HepG2 (cell line): ENCODE measurements at places on chromosomes 5 and 9. TPM values are rescaled to one million over a fixed set of nuclear protein-coding genes. Genes with fewer than 3 reads are reported as not detected.

The SNX18 gene
- total RNA-seq, result 6.0 and 6.2 TPM in 2 replicates

The MPDZ gene
- 11.1 and 14.7 TPM in 2 replicates for total RNA-seq

The KCNT1 gene
- total RNA-seq, result not detected in 2 replicates

The PCAT7 gene
- total RNA-seq, result 2.3 and 3.2 TPM in 2 replicates

The RGS7BP gene
- total RNA-seq, result not detected in 2 replicates

The HSPB3 gene
- total RNA-seq, result not detected in 2 replicates

The SNCAIP gene
- total RNA-seq, result not detected in 2 replicates

The RC3H2 gene
- 36.4 and 42.5 TPM in 2 replicates for total RNA-seq

The DOCK8 gene
- 0.38 and 0.63 TPM in 2 replicates for total RNA-seq

The DENND1A gene
- total RNA-seq, result 14.8 and 15.6 TPM in 2 replicates

The SLC9A3 gene
- 1.2 and 1.8 TPM in 2 replicates for total RNA-seq

The PRRT1B gene
- not detected in 2 replicates for total RNA-seq

The PDCD1LG2 gene
- not detected in 2 replicates for total RNA-seq

The NELFB gene
- total RNA-seq, result 38.7 and 45.8 TPM in 2 replicates

The OR1Q1 gene
- not detected in 2 replicates for total RNA-seq

The CCL27 gene
- not detected in 2 replicates for total RNA-seq

The NSA2 gene
- 101 and 157 TPM in 2 replicates for total RNA-seq

The PCDHA1 gene
- total RNA-seq, result not detected in 2 replicates

The MYORG gene
- 14.3 and 22.4 TPM in 2 replicates for total RNA-seq

The LIX1 gene
- not detected in 2 replicates for total RNA-seq

The OR1J2 gene
- not detected in 2 replicates for total RNA-seq

The PCDHGB7 gene
- 0.07 and 0.18 TPM in 2 replicates for total RNA-seq

The SECISBP2 gene
- total RNA-seq, result 32.4 and 32.9 TPM in 2 replicates

The ADAMTS6 gene
- 0.93 and 3.1 TPM in 2 replicates for total RNA-seq

The TRMT10B gene
- 3.1 and 3.3 TPM in 2 replicates for total RNA-seq

The FBN2 gene
- not detected in 2 replicates for total RNA-seq

The SAXO1 gene
- not detected in 2 replicates for total RNA-seq

The CNTNAP3B gene
- 1.2 and 3.8 TPM in 2 replicates for total RNA-seq

The CYLC2 gene
- total RNA-seq, result not detected in 2 replicates

The C9orf43 gene
- 0.18 and 0.31 TPM in 2 replicates for total RNA-seq
